ENCODE measurements at places on chromosomes 5 and 9. TPM values are rescaled to one million over a fixed set of nuclear protein-coding genes. Genes with fewer than 3 reads are reported as not detected.

The EIF4EBP3 gene
- 10.3 TPM for total RNA-seq

The QSOX2 gene
- 28.0 TPM for total RNA-seq

The FOXD4 gene
- total RNA-seq = 0.77 TPM

The IFNA21 gene
- total RNA-seq = not detected

The SLC36A2 gene
- total RNA-seq = not detected

The CDH9 gene
- 0.14 TPM for total RNA-seq

The ZNF354B gene
- total RNA-seq = 24.8 TPM

The SPATA31A3 gene
- total RNA-seq = not detected

The LHX3 gene
- not detected for total RNA-seq

DNA sequence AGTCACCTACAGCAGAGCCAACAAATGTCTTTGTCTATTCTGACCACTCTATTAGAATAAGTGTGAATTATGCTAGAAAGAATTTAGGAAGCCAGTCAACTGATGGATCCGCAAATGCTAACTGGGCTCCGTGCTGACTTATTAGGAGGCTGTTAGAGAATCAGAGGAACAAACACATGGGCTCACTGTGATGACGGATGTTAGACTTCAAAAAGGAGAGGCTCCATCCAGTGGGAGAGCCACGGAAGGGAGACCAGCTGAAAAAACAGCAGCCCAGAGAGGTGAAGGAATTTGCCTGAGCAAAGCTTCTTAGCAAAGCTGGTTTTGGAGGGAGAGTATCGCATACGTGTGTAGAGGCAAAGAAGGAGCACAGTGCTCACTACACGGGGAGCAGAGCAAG, 5.8 kb upstream of the TGFBI start:
- no peak overlapping the region for H3K27ac ChIP-seq
- H3K36me3 ChIP-seq = no peaks in the 10 kb centered on the region
- DNase-seq = no peak
- peaks cover 32% of the 10 kb centered on the region for H3K27me3 ChIP-seq

GRCh38 chr9:105195259-105195658, 49.2 kb upstream of the SLC44A1 start:
- no peaks in the 10 kb centered on the region for H3K36me3 ChIP-seq
- no peaks in the 10 kb centered on the region for H3K4me1 ChIP-seq
- H3K27ac ChIP-seq = no peak overlapping the region
- H3K4me3 ChIP-seq = no peak overlapping the region
- no peaks in the 10 kb centered on the region for H3K27me3 ChIP-seq

- H3K4me3 ChIP-seq = no peak overlapping the region
- no peak for DNase-seq
- H3K4me1 ChIP-seq = no peaks in the 10 kb centered on the region
- no peak overlapping the region for H3K27ac ChIP-seq
- no peaks in the 10 kb centered on the region for H3K36me3 ChIP-seq
- H3K27me3 ChIP-seq = no peaks in the 10 kb centered on the region
These were observed 4.3 kb downstream of the SPATA31E1 start for GRCh38 chr9:87886933-87887505.

DNA sequence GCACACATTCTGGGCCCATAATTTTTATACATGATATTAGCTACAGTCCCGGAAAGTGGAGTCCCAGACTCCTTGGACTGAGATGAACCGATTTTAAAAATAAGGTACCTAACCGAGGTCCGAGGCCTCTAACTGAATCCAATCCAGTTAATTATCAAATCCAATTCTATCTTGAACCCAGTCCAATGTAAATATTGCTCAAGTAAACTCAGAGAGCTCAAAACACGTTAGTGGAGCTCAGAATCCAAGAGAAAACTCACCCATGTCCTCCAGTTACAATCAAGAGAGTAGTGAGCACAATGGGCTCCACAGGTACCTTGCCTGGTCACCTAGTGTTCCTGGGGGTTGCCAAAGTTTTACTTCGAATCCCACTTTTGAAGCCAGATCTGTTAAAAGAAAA, 37.9 kb upstream of the DIRAS2 start:
- no peak overlapping the region for H3K27ac ChIP-seq
- H3K4me3 ChIP-seq = no peak overlapping the region
- H3K27me3 ChIP-seq = peaks cover 34% of the 10 kb centered on the region
- H3K4me1 ChIP-seq = no peaks in the 10 kb centered on the region

- H3K36me3 ChIP-seq = peaks cover 2% of the 10 kb centered on the region
- H3K27ac ChIP-seq = no peak overlapping the region
- H3K4me3 ChIP-seq = no peak overlapping the region
- no peak for DNase-seq
These were observed 80.4 kb upstream of the GNAQ start for GRCh38 chr9:78112004-78112403.

DNA sequence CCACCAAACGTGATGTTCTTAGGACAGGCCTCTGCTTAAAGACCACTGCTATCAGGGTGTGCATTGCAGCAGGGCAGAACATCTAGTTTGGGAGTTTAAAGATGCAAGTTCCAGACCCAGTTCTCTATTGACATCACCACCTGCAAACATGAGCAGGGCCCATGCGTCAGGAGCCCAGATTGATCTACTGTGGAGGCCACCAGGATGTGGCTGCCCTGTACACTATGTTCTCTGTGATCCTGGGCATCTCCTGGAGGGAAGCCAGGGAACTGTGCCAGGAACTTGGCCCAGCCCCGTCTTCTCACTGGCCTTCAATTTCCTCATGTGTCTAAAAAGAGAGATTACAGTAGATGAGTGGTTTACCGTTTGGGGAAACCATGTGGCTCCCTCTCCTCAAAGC, 87.1 kb downstream of the PDE6A start:
- no peak overlapping the region for H3K4me3 ChIP-seq
- DNase-seq = no peak
- H3K4me1 ChIP-seq = peaks cover 16% of the 10 kb centered on the region
- H3K27ac ChIP-seq = no peak overlapping the region
- no peaks in the 10 kb centered on the region for H3K27me3 ChIP-seq

- no peak overlapping the region for H3K4me3 ChIP-seq
- H3K27ac ChIP-seq = no peak overlapping the region
- H3K27me3 ChIP-seq = peaks cover 15% of the 10 kb centered on the region
- peaks cover 17% of the 10 kb centered on the region for H3K4me1 ChIP-seq
- no peaks in the 10 kb centered on the region for H3K36me3 ChIP-seq
These were observed 4.0 kb upstream of the RANBP3L start for GRCh38 chr5:36305571-36306326.

DNA sequence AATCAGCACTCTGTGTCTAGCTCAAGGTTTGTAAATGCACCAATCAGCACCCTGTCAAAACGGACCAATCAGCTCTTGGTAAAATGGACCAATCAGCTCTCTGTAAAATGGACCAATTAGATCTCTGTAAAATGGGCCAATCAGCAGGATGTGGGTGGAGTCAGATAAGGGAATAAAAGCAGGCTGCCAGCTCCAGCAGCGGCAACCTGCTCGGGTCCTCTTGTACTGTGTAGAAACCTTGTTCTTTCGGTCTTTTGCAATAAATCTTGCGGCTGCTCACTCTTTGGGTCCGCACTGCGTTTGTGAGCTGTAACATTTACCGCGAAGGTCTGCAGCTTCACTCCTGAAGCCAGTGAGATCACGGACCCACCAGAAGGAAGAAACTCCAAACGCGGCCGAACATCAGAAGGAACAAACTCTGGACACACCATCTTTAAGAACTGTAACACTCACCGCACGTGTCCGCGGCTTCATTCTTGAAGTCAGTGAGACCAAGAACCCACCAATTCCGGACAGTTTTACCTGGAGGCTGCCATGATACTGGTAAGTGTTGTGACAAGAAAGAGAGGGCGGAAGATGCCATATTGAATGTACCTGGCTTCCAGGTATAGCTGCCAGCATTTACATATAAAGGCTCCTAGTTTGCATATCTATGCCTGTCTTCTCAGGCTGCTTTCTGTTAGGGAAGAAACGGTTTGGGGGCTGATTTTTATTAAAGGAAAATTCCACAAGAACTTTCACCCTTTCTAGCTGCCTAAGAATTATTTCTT, 758.5 kb upstream of the CTNND2 start:
- no peak overlapping the region for H3K4me3 ChIP-seq
- DNase-seq = no peak
- H3K4me1 ChIP-seq = no peaks in the 10 kb centered on the region
- no peak overlapping the region for H3K27ac ChIP-seq

GRCh38 chr5:53035868-53036381, 46.8 kb downstream of the ITGA2 start:
- H3K27me3 ChIP-seq = no peaks in the 10 kb centered on the region
- H3K4me3 ChIP-seq = no peak overlapping the region
- no peaks in the 10 kb centered on the region for H3K4me1 ChIP-seq
- DNase-seq = peak; percentile 5
- no peaks in the 10 kb centered on the region for H3K36me3 ChIP-seq
- H3K27ac ChIP-seq = no peak overlapping the region

GRCh38 chr5:135694906-135695305, 116.1 kb upstream of the CXCL14 start:
- H3K36me3 ChIP-seq = no peaks in the 10 kb centered on the region
- no peak overlapping the region for H3K4me3 ChIP-seq
- no peak overlapping the region for H3K27ac ChIP-seq
- peaks cover 6% of the 10 kb centered on the region for H3K27me3 ChIP-seq
- H3K4me1 ChIP-seq = peaks cover 3% of the 10 kb centered on the region

- no peak overlapping the region for H3K4me3 ChIP-seq
- no peaks in the 10 kb centered on the region for H3K27me3 ChIP-seq
- no peak overlapping the region for H3K27ac ChIP-seq
- H3K36me3 ChIP-seq = no peaks in the 10 kb centered on the region
- DNase-seq = no peak
These were observed 360.5 kb downstream of the BNC2 start for GRCh38 chr9:16509997-16510396.

DNA sequence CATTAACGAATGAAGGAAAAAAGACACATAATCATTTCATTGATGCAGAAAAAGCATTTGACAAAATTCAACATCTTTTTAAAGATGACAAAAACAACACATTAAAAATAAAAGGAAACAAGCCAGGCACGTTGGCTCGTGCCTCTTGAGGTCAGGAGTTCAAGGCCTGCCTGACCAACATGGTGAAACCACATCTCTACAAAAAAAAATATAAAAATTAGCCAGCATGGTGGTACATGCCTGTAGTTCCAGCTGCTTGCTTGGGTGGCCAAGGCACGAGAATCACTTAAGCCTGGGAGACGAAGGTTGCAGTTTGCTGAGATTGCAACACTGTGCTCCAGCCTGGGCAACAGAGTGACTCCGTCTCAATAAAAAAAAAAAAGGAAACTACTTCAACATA, 77.0 kb downstream of the ERCC6L2 start:
- H3K4me3 ChIP-seq = no peak overlapping the region
- H3K27ac ChIP-seq = no peak overlapping the region
- H3K36me3 ChIP-seq = peaks cover 58% of the 10 kb centered on the region
- H3K27me3 ChIP-seq = no peaks in the 10 kb centered on the region
- DNase-seq = no peak

DNA sequence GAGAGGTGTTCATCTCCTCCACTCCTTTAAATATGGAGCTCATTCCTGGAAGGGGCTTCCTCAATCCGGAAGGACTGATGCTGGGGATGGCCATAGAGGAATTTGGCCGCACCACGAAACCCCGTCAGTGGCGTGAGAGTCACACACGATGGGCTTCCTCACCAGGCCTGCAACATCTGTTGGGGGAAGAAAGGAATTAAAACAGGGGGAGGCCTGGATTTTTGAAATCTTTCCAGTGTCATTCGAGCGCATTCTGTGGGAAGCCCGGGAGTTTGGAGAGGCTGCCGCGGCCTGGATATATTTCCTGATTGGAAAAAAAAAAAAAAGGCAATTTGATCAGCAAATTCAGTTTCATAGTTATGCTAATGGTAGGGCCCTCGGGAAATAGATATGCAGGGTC, 76.3 kb upstream of the ORM1 start:
- DNase-seq = no peak
- H3K4me3 ChIP-seq = no peak overlapping the region
- no peaks in the 10 kb centered on the region for H3K27me3 ChIP-seq
- no peak overlapping the region for H3K27ac ChIP-seq
- H3K36me3 ChIP-seq = no peaks in the 10 kb centered on the region

DNA sequence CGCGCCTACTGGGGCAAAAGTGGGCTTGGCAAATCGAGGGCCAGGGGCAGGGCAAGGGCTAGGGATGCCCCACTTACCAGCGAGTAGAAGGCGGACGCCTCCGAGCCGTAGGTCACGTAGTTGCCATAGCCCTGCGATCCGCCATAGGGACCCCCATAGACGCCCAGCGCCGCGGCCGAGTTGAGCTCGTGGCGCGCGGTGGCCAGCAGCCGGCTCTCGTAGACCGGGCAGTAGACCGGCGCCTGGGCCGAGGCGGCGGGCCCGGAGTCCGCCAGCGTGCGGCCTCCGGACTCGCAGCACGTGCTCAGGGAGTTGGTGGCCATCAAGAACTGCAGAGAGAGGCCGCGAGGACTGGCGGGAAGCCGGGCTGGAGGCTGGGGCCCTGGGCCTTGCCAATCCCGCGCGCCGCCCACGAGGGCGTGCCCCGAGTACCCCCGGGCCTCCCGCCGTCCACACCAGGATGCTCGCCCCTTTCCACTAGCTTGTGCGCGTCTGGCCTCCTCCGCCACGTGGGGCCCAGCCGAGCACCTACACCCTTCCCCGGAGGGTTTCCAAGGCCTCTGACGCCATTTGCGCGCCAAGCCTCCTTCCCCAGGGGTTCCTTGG, 891 bp downstream of the IRX4 start:
- no peaks in the 10 kb centered on the region for H3K36me3 ChIP-seq
- no peak overlapping the region for H3K27ac ChIP-seq
- H3K27me3 ChIP-seq = peaks cover 90% of the 10 kb centered on the region
- DNase-seq = no peak
- peaks cover 15% of the 10 kb centered on the region for H3K4me1 ChIP-seq

DNA sequence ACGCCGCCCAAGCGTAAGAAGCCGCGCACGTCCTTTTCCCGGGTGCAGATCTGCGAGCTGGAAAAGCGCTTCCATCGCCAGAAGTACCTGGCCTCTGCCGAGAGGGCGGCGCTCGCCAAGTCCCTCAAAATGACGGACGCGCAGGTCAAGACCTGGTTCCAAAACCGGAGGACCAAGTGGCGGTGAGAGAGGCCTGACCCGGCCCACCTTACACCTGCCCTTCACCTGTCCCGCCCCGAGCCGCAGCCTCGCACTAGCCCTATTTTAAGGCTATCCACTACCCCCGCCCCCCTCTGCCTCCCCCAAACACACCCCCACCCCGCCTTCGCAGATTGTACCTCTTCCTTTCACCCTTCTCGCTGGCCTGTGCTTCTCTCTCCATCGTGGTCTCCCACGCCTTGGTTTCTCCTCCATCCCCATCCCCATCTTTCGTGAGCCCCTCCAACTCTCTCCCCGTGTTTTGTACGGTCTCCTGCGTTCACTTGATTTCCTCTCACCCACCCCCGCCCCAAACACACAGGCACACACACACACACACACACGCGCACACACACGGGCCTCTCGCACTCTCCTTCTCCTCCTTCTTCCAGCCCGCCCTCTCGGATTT, 1.3 kb downstream of the TLX3 start:
- no peak for DNase-seq
- peaks cover 4% of the 10 kb centered on the region for H3K36me3 ChIP-seq
- H3K4me3 ChIP-seq = peak overlapping the region; percentile 64
- H3K27ac ChIP-seq = no peak overlapping the region

GRCh38 chr5:2680979-2681378, 70.5 kb downstream of the IRX2 start:
- no peak overlapping the region for H3K4me3 ChIP-seq
- H3K36me3 ChIP-seq = peaks cover 5% of the 10 kb centered on the region
- H3K4me1 ChIP-seq = peaks cover 3% of the 10 kb centered on the region
- no peak overlapping the region for H3K27ac ChIP-seq
- H3K27me3 ChIP-seq = peaks cover 4% of the 10 kb centered on the region
